Aorta (tissue), 5 donors: ENCODE measurements at places on chromosomes 7 and 10. TPM values are rescaled to one million over a fixed set of nuclear protein-coding genes. Genes with fewer than 3 reads are reported as not detected.
A peak's percentile ranks its signal among the peaks of the same experiment; 100 is the strongest.

- no peak for DNase-seq
These were observed 41.5 kb upstream of the EPC1 start for GRCh38 chr10:32388258-32389027.

- no peak for DNase-seq
These were observed 96.0 kb upstream of the GATA3 start for GRCh38 chr10:7958442-7958841.

- DNase-seq: no peak
These were observed 331.0 kb downstream of the ADARB2 start for GRCh38 chr10:1406132-1406966.

PLEKHS1 gene
- 0.21 TPM for total RNA-seq

DNA sequence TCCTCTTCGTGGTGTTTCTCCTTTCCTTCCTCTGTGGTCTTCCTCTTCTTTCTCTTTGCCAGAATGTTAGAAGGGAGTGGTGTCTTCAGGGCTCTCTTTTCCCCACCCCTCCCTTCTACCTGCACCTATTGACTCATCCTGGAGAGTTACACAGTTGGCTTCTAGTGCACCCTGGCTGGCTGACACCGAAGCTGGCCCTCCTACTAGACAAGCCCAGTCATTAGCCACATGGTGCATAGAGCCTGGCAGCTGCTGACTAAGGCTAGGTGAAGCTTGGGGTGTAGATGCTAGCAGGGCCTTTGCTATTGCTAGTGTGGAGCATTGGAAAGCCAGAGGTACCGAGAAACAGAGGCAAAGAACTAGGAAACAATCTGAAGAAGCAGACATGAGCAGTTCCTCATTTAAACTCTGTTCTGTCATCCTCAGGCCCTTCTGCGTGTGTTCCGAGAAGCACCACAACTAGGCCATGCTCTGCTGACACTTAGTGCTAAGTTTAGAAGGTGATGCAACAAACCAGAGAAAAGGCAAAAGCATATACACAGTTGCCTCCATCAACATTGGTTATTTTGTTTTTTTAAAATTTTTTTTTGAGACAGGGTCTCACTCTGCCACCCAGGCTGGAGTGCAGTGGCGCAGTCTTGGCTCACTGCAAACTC is 213.9 kb downstream of the BAMBI start:
- no peak for DNase-seq

- no peak for DNase-seq
These were observed 170.4 kb downstream of the MAGI2 start for GRCh38 chr7:79282882-79283602.

- no peak for DNase-seq
These were observed 38.2 kb upstream of the SLC26A4 start for GRCh38 chr7:107622429-107622828.

DNA sequence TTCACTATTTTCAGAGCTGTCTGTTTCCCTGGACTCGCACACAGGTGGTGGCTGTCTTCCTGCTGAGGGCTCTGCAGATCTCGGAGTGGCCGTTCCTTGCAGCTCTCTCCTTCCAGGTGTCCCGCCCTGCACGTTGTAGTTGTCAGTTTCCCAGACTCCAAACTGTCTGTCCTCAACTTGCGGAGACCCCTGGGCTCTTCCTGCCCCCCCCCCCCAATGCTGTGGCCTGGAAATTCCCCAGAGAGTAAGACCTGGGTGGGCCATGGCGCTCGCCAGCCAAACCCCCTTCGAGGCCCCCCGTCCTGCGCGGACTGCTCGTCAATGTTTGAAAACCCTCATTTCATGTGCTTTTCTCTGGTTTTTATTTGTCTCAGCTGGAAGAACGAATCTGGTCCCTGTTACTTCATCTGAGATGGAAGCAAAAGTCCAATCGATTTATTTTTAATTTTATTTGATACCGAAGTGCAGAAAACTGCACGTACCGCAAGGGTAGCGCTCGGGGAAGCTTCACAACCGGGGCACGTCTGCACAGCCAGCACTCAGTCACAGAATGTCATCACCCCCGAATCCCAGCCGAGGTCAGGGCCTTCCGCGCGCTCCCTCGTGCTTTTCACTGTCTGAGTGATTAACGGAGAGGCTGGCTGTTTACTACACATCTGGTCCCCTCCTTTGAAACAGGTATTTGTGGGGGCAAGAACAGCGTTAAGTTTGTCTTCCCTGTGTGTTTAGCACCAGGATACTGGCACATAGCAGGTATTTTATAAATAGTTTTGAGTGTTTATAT is 46.4 kb upstream of the NKX6-2 start:
- DNase-seq: peak; percentile 10

DNA sequence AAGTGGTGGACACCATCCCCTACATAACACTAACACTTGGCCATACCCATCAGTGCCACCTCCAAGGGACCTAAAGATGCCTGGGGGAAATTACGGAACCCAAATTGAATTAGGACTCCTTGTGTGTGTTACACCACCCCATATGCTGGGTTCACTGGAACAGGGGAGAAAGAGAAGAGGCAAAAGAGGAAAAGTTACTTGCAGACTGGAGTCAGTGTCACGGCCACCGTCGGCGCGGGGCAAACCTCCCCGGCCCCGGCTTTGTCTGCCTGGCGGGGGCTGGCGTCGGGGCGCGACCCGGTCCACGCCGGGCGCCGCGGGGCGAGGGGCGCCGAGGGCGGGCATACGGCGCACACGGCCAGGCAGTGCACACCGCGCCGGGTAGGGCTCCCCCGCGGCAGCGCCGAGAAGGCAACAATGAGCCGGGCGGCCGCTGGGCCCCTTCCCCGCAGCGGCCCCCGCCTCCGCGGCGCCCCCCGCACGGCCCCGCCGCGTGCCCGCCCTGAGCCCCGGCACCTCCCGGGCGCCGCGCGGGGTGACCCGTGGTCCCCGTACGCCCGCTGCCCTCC is 171.1 kb downstream of the FAM107B start:
- no peak for DNase-seq

ZNF655 gene
- 93.1 TPM for total RNA-seq

TWIST1 gene
- 12.3 TPM for total RNA-seq

DNA sequence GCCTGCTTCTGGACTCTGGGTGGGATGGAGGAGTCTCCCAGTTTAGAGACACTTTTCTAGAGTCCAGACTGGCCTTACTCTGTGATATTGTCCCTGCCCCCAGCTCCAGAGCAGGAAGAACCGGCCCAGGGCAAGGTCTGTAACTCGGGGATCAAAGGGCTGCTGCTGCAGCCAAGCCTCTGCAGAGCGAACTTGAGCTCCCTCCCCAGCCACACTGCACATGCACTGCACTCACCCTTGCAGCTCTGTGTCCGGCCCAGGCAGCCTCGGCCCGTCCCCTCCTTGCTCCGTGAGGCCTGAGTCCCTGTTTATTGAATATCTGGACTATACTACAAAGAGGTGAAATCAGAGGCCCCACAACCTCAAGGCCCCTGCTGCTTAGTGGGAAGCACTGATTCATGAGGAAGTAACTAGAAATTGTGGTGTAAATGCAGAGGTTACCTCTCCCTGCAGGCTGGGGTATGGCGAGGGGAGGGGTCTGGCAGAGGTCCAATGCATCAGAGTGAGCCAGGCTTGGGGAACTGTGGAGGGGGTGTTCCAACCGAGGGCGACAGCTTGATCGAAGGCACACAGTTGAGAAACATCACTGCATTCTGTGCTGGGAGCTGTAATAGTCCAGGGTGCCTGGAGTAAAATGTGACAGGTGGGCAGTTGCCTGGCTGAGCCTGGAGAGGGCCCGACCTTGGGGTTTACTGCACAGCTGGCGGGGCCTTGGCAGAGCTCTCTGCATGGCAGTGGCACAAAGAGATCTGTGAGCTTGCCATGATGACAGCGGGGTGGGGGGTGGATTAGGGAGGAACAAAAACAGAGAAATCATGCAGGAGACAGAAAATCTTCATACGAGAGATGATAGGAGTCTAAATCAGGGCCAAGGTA is 49.1 kb downstream of the AOC1 start:
- no peak for DNase-seq

PIP gene
- not detected for total RNA-seq

GLCCI1 gene
- 8.4 TPM for total RNA-seq

CYP3A4 gene
- total RNA-seq: not detected

DNA sequence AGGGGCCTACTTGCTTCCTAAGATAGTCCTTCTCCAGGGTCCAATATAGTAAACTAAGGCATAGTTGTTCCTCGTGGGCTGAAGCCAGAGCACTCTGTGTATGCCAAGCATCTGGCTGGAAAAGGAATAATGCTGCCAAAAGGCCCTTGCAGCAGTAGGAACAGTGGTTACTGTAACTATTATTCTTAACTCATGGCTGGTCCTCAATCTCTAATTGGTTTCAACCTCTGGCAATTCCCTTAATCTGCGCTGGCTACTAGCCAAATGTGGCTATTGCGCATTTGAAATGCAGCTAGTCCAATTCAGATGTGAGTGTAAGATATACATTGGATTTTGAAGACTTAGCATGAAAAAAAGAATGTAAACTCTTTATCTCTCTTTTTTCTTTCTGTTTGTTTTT is 27.8 kb upstream of the LBX1 start:
- no peak for DNase-seq

GRCh38 chr7:16114633-16115032 is 306.7 kb downstream of the CRPPA start:
- no peak for DNase-seq

DNA sequence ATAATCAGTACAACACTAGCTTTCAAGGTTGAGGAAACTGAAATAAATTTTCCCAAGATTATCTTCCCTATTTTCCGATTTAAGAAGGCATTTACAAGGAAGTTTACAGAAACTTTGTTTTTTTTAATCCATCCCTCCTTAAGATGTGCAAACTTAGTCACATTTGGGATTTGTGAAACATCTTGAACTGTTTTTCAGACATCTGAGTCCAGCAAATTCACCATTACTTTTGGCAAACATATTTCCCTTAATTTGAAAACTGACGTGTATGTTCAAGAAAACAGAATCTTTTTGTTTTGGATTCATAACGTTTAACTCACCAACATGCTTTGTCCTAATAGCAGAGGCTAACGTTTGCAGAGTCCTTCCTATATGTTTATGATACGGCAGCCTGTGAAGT is 19.5 kb downstream of the GLI3 start:
- DNase-seq: no peak

PRPS1L1 gene
- total RNA-seq: not detected

- no peak for DNase-seq
These were observed 126.6 kb downstream of the SORBS1 start for GRCh38 chr10:95434583-95434982.

- DNase-seq: no peak
These were observed 104.2 kb upstream of the EEPD1 start for GRCh38 chr7:36048902-36049240.

OLAH gene
- 1.1 TPM for total RNA-seq

CYP2C19 gene
- not detected for total RNA-seq

CRYGN gene
- 1.7 TPM for total RNA-seq

NRCAM gene
- total RNA-seq: 1.8 TPM

TUBB8 gene
- not detected for total RNA-seq

SLC18A3 gene
- not detected for total RNA-seq

- DNase-seq: no peak
These were observed 53.3 kb downstream of the ATOH7 start for GRCh38 chr10:68178592-68178991.

DNA sequence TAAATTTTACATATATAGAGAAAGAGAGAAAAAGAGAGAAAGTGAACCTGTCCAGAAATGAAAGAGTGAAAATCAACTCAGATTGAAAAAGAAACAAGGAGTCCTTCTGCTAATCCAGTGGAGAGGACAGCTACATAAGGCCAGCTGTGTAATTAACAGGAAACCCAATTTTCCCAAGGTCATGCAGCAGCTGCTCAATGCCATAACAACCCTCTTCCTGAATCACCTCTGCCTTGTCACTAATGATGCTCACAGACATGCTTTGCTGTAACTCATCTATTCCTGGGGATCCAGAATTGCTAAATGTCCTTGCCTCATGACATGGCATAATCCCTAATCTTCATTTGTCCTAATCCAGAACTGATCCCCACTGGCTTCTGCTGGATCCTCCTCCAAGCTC is 288.6 kb downstream of the NEBL start:
- DNase-seq: no peak

DNA sequence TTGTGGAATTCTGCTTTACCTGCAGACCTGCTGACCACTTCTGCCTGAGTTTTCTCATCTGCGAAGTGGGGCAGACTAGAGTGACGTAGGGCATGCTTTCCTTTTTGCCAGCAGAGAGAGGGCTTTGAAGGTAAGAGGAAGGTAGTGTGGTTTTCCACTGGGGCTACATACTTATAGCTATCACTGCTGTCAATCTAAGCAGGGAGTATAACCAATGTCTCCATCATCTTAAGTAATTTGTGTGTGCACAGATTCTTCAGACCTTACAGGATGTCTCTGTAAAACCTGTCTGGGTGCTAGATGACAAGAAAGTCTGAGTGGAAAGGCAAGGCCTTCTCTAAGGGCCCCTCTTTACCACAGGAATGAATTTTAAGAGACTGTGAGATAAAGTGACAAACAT is 106.8 kb downstream of the RBM20 start:
- no peak for DNase-seq

ADARB2 gene
- total RNA-seq: not detected

KAZALD1 gene
- total RNA-seq: 17.6 TPM

GPR26 gene
- not detected for total RNA-seq

- DNase-seq: no peak
These were observed 110.6 kb upstream of the ASAH2 start for GRCh38 chr10:50361946-50362345.

DNA sequence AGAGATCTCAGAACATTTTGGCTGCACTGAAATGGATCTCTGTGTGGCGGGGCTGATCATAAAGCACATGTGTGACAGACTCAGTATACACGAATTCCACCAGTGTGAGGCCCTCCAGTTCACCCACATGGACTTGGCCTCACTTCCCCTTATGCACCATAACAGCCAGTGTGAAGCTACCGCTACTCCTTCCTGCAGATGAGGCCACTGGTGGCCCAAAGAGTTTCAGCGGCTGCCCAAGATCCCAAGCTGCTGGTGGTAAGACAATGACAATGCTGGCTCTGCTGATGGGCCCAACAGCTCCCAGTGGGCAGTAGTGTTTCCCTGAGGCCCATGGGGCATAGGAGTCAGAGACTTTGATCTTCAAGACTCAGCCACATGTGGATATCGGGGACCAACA is 21.0 kb upstream of the C10orf71 start:
- DNase-seq: no peak

GRCh38 chr10:44171765-44172164 is 213.1 kb downstream of the CXCL12 start:
- DNase-seq: no peak

DNA sequence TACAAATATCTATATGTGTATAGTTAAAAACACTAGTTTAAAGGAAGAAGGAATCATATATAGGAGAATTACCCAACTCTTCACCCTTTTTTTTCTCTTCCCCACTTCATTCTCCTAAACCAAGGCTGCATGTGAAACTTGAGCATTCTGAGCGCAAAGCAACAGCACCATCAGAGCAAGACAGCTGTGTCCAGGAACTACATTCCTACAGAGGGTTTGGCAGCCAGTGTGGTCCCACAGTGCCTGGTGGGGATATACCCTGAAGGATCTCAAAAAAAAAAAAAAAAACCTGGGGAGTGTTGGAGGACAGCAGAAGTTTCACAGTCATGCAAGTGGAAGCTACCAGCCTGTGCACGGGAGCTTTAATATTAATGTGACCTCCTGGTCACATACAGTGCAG is 310.4 kb downstream of the CTNNA3 start:
- DNase-seq: no peak

GRCh38 chr7:38525857-38526256 is 105.3 kb downstream of the AMPH start:
- no peak for DNase-seq
